ENCODE measurements at places on chromosomes 11 and 22.
A peak's percentile ranks its signal among the peaks of the same experiment; 100 is the strongest.

GRCh38 chr22:28477556-28477955 lies 202.1 kb downstream of the TTC28 start:
- no peak for DNase-seq

- no peak for DNase-seq
Measured at GRCh38 chr11:20112291-20113148, 47.8 kb downstream of the DBX1 start.

DNA sequence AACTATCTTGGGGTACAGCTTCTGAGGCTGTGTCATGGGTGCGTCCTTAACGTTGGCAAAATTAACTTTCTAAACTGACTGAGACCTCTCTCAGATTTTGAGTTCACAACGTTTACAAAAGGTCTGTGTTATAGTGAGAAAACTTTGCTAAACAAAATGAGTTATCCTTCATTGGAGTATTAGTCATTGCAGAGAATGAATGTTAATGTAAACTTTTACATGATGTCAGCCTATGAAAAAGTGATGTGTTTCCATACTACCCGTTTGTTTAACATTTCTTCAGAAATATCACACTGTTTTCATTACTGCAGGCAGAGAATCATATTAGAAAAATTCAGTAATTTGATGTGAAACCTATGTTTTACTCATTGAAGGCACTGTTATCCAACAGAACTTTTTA lies 32.1 kb downstream of the HSD17B12 start:
- no peak for DNase-seq

DNA sequence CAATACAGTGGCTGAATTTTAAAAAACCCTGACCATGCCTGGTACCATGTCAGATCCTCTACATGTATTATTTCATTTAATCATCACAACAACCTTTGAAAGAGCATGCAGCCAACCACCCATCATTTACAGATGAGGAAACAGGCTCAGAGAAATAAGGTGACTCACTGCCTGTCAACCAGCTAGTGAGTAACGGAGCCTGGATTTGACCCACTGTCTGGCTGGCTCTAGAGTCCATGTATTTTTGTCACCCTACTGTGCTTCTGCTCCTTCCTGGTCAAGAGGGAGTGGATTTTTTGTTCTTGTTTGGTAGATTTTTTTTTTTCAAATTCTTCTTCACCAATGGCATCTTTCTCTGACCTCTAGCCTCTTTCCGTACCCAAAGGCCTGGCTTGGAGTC lies 77.4 kb downstream of the CWC15 start:
- no peak for DNase-seq

DNA sequence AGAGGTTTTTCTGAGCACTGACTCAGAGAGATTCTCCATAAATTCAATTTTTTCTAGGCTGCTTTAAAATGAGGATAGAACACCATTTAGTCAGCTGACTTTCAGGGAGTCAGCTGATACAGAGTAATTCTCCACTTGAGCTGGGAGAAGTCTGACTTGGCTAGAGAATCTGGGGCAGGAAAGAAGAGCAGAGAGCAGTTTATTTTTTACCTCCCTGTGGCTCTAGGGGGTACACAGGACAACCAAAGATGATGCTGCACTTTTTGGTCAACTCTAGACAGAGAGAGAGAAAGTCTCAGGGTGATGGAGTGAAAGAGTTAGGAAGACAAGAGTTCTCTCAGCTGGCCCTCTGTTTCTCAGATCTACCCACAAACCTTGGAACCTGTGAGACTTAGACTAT lies 67.3 kb upstream of the EED start:
- DNase-seq, result no peak

- no peak for DNase-seq
Measured at GRCh38 chr22:23122992-23123803, 18.6 kb downstream of the RSPH14 start.

DNA sequence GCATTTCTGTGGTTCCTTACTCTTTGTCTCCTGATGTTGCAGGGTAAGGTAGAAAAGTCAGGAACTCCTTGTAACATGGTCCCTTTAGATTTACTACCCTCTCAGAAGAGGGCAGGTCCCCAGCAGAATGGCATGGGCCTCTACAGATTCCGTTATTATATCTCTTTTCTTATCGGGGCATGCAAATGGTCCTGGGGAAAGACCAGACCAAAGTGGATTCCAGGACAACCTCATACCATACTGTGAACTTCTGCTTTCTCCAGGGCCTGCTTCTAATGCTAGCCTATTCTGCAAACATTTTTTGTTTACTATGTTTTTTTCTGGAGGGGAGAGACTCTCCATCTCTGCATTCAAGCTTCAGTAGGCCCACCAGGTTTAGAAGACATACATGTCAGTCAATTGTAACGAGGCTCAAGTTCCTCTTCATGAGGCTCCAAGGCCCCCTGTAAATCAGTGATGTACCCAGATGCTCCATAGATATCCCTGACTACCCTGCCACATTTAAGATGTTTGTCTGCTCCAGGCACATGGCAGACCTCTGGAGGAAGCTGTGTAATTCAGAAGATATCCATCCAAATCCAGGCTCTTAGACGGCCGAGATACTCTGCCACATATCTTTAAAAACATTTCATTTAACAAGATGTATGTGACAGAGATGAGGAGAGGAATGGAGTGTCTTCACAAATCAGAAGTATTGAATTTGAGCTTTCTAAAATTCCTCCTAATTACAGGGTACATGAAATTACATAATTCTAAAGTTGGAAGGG lies 8.5 kb upstream of the ME3 start:
- DNase-seq, result no peak

DNA sequence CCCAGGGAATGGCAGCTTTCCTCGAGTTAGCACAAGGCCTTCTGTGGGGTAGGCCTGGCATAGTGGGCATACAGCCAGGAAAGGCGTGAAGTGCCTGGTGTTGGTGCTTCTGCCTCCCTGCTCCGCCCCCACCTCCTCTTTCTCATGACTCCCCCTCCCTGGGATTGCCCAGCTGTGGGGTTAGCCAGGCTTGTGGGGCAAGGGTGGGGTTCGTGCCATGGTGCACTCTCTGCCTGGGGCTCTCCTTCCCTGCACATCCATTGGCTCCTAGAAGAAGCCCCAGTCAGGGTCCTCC lies 236.8 kb upstream of the NCAM1 start:
- no peak for DNase-seq

GRCh38 chr22:26650722-26651421 lies 6.5 kb upstream of the MIAT start:
- no peak for DNase-seq

DNA sequence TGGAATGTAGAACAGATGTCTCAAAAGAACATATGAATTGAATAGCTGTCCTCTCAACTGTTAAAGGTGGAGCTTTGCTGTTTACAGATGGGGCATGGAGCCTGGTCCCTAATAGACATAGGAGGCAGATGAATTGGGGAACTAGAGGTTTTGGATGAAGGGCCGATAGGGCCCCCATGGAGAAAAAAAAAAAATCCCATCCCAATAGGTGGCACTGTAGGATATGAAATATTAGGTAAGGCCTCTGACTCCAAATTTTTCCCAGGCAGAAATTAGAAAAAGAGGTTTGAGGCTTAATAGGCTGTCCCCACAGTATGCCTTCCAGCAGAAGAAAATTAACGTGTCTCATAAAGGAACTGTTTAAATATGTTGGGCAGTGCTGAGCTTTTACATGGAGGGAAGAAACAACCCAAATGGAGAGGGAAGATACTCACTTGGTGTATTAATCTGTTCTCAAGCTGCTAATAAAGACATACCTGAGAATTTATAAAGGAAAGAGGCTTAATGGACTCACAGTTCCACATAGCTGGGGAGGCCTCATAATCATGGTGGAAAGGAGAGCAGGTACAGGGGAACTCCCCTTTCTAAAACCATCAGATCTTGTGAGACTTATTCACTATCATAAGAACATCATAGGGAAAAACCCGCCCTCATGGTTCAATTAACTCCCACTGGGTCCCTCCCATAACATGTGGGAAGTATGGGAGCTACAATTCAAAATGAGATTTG lies 30.1 kb upstream of the TMEM45B start:
- DNase-seq, result no peak

GRCh38 chr11:79675081-79675480 lies 234.3 kb upstream of the TENM4 start:
- DNase-seq, result no peak

DNA sequence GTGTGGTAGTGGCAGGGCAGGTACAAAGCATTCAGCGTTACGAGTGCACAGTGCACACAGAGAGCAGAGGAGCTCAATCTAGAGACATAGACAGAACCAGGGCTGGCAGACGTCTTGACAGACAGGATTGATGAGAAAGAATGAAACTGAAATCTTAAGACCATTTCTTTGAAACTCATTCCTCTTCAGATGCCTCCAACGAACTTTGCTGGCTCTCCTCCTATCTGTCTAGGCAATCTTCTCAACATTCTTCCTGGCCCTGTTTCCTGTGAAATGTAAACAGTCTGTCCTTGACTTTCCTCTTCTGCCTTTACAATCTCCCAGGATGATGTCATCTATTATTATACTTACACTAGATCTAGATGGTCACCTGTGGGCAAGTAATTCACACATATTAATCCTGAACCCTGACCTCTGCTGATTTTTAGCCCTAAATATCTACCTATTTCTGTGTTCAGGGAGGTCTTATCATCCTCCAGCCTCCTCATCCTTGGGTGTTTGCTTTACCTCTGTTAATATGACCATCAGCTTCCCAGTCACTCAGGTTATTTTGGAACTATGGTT lies 119.5 kb downstream of the ENTHD1 start:
- no peak for DNase-seq

DNA sequence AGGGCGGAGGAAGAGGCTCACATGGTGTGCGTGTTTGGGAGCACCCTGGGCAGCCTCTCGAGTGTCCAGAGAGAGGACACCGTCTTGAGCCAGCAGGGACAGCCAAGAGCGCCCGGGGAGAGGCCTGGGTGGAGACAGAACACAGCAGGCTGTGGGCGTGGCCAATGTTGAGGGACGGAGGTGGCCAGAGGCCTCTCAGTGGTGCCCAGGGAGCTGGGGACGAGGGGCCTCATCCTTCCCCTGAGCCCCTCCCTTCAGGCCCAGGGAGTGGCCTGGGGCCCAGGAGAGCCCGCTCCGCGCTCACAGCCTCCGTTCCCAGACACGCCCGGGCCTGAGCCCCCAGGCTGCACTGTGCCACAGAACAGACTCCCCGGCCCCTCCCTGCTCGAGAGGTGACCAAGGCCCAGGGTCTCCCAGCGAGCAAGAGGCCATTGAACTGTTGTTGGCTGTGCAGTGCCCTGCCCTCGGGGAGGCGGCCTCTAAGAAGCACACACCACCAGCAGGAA lies 48.4 kb downstream of the CDKN1C start:
- DNase-seq, result no peak

- no peak for DNase-seq
Measured at GRCh38 chr11:93663021-93663420, 1.5 kb downstream of the CEP295 start.

GRCh38 chr11:65078151-65078550 lies 5.7 kb downstream of the CDCA5 start:
- DNase-seq, result peak; percentile 71

GRCh38 chr11:119512369-119512768 lies 89.4 kb upstream of the THY1 start:
- DNase-seq, result no peak

DNA sequence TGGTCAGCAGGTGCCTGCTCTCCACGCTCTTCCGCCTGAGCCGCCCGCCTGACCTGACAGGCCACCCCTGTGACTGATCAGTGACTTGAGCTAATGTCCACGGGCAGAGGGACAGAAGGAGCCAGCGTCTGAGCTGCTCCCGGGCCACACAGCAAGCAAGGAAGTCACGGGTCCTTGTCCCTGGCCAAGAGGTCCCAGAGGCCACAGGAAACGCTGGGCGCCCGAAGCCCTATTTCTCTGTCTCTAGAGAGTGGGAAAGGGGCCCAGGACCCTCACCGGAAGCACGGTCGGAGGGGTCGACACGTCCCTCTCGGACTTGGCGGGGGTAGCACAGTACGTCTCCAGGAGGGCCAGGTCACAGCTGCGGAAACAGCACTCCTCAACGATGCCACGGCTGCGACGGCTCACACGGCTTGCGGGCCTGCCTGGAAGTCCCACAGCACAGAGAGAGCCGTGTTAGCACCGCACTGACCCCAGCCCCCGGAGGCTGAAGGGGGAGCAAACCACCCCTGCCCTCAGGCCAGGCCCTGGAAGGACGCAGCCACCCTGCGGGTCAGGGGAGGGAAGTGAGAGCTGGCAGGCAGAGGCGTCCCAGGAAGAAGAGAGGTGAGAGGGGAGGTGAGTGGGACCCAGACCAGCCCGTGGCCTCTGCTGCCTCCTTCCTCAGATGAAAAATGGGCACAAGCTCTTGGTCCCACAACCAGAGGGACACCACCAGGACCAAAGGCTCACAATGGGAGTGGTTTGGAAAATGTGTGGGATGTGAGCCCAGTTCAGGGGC lies 5.8 kb downstream of the IGF2 start:
- DNase-seq, result no peak

DNA sequence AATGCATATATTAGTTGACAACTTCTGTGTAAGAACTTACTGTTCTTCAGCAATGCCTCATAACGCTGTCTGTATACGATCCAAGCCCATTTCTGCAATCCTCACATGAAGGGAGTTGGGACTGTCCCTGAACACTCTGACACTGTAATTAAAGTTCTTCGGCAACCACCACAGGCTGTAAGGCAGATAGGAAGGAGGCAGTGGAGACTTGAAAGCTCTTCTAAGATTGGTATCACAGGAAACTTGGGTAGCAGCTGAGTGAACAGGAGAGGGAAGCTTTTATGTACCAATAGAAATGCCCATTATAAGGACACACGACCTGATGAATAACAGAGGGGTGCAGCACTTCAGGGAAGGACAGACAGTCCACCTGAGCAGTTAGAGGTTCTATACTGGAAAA lies 12.0 kb upstream of the GAB2 start:
- DNase-seq, result no peak

GRCh38 chr11:73637012-73637411 lies 9.4 kb upstream of the PLEKHB1 start:
- no peak for DNase-seq

All from activated gamma-delta T cell treated with Interleukin-2 at 50 U/mL for 16 hours (primary cell).